H4 (cell line): ENCODE measurements at places on chromosomes 11 and 22. TPM values are rescaled to one million over a fixed set of nuclear protein-coding genes. Genes with fewer than 3 reads are reported as not detected.

DNA sequence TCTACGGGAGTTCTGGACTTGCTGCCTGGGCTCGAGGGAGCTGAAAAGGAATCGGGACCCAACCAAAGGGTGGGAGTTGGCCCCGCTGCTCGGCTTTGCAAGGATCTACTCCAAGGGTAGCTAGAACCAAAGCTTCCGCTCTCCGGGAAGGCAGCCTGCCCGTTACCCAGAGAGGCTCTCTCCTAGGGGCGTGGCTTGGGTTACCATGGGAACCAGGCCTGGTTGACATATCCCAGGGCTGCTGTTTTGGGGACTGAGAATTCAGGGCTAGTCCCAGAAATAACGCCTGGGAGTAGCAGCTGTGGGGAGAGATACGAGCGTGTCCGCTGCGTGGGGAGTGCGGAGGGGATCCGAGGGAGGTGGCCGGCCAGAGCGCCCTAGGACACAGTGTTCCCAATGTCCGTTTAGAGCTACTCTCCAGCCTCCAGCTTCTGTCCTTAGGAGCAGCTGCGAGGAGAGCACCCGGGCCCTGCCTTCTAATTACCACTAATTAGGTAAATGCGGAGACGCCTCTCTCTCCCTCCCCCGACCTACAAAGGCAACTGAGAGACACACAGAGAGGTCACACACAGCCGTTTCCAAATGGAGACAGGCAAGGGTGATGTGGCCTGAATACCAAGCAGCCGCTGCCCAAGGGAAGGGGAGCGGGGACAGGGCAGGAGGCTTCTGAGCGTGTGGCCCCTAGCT lies 141.6 kb upstream of the CADM1 start:
- no peak for DNase-seq

GRCh38 chr11:37509506-37509905 lies 911.5 kb upstream of the RAG2 start:
- no peak for DNase-seq

- no peak for DNase-seq
Measured at GRCh38 chr22:33886696-33887095, 33.6 kb downstream of the LARGE1 start.

DNA sequence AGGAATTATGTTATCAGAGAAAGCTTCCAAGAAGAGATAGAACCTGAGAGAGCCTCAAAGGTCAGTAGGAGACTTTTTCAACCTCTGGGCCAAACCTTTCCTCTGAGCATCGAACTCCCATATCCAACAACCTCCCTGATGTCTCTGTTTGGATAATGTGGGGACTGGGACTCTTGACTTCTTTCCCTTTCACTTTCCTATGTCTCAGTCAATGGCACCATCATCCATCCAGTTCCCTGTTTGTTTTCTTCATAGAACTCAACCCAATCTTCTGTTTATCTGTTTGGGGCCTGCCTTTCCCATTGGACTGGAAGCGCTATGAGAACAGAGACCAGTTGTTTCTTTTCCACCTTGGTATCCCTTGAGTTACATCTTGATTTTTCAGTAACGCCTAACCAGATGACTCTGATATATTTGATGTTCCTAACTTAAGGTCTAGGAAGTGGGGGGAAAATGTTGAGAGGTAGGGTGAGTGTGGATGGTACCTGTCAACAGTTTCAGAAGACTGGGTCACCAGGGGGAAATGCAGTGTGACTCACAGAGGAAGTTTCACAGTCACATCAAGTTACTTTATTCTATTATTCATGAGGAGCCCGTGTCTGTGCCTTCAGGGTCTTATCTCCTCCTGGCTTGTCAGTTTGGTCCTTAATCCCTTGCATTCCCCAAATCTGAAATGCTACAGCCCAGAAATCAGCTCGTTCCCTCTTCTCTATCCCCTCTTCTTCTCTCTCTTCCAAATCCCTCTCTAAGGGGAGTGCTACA lies 4.5 kb upstream of the KCNE3 start:
- DNase-seq: no peak

MFRP gene
- not detected in 2 replicates for total RNA-seq
